ENCODE measurements at places on chromosomes 5 and 9.
A peak's percentile ranks its signal among the peaks of the same experiment; 100 is the strongest.

- DNase-seq: no peak
These were observed 63.4 kb downstream of the ANKRD33B start for GRCh38 chr5:10627160-10627701.

GRCh38 chr9:125932012-125932411 is 184.8 kb downstream of the PBX3 start:
- DNase-seq: peak; percentile 48

DNA sequence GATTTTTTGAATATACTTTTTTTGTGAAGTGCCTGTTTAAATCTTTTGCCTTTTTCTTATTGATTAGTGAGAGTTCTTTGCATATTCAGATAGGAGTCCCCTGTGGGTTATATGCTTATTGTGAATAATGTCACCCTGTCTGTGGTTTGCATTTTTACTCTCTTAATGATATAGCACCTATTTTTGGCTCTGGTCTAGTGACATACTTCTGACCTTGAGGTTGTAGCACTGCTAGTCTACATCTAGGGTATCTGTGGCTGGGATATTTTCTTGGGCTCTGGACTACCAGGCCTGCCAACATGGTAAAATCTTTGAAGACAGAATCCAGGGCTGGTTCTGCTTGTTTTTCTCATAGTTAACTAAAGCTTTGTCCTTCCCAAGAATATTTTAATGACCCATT is 13.5 kb upstream of the NKX2-5 start:
- no peak for DNase-seq

DNA sequence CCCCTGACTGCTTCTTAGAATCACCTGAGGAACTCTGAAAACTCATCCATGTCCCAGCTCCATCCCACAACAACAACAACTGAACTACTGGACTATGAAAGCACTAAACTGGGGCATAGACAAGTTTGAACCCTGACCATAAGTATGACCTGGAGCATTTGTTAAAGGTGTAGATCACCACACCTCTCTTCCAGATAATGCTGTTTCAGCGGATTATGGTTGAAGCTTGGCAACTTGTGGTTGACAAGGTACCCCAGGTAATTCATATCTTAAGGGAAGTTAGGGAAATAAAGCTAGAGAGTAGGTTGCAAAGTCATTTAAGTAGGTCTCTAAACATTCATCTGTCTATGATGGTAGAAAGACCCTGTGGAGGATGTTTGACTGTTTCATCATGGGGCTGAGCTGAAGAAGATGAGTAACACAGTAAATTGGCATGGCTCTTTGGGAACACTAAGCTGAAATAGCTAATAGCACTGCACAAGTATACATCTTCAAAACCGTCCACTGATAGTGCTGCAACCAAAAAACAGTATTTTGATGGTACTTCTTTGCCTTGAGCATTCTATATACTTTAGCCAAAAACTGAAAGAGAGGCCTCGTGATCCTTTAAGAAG is 80.2 kb downstream of the TMEM174 start:
- DNase-seq: no peak

- DNase-seq: no peak
These were observed 11.0 kb downstream of the HAVCR1 start for GRCh38 chr5:157047898-157048297.
